ENCODE measurements at places on chromosomes 16 and 17.

GRCh38 chr16:54446639-54447038 is 160.1 kb upstream of the IRX3 start:
- no peak for DNase-seq

DNA sequence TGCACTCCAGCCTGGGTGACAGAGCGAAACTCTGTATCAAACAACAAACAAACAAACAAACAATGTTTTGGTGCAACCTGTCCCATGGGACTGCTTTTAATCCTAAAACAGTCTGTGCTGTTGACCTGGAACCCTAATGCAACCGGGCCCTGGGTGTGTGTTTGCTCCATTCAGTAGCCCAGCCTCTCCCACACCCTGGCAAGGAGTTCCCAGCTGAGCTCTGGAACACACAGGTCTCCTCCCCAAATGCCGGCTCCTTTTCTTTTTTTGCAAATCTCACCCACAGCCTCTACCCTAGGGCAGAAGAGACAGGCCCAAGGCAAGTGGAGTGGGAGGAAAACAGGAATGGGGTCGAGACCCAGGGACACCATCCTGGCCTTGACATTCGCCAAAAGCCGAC is 29.8 kb upstream of the RASD1 start:
- no peak for DNase-seq

GRCh38 chr17:61849674-61850073 is 13.7 kb downstream of the BRIP1 start:
- DNase-seq, result no peak

DNA sequence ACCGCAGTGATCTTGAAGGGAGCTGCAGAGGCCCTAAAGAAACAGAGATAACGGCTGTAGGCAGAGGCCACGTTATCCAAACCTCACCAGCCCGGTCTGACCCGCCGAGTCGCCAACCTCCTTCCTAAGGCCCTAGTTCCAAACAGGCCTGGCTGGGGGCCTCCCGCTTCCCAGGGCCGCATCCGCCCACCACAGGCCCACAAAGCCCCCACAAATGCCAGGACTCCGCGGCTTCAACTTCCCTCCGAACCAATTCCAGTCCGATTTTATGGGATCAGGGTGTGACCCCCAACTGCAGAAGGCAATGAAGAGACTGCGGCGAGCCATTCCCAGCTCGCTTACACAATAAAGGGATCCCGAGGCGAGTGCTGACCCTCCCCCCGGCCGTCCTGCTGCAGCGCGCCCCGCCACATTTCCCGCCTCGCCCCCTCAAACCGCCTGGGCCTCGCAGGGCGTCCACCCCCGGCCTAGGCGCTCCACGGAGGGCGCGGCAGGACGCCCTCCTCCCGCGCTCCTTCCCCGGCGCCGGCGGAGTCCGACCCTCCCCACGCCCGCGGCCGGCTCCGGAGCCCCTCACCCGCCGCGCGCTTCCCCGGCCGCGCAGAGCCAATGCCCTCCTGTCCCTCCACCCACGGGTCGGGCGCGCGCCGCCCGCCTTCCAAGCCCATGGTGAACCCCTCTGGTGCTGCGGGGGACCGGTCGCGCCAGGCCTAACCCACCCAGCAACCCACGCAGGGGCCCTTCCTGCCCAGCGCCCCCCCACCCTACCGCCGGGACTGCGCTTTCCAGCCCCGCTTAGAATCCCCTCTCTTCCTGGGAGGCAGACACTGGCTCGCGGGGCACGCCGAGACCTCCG is 926 bp downstream of the MYH10 start:
- DNase-seq, result peak; percentile 50

- no peak for DNase-seq
Observed at GRCh38 chr16:73113336-73113735, 65.4 kb upstream of the ZFHX3 start.

GRCh38 chr17:10875984-10876555 is 38.2 kb upstream of the PIRT start:
- DNase-seq, result peak; percentile 15

GRCh38 chr17:33949100-33949499 is 306.0 kb upstream of the CCL2 start:
- no peak for DNase-seq

- no peak for DNase-seq
Observed at GRCh38 chr16:87963400-87963799, 12.2 kb downstream of the BANP start.

- DNase-seq, result no peak
Observed at GRCh38 chr16:10647264-10647720, 47.4 kb downstream of the TEKT5 start.
